ENCODE measurements at places on chromosomes 16 and 17.

DNA sequence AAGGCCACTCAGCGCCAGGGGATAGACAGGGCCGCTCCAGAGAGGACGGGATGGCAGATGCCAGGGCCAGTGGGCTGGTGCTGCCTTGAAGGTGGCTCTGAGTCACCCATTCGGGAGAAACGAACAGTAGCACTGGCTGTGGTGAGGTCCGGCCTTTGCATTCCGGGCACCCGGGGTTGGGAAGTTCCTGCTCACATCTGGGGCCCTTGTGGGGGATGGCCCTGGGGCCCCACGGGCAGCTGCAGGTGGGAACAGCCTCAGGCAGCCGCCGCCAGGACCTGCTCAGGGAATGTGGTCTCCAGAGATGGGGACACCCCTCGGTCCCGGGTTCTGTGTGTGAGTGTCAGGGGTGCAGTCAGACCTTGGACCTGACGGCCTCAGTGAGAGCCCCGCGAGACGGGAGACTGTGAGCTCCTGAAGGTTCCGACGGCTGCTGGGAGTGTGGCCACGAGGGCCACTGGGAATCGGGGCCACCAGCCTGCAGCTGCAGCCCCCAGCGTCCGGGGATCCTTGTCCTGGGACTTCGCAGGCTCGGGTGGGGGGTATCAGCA is 1.4 kb downstream of the CBFA2T3 start:
- no peak for DNase-seq

DNA sequence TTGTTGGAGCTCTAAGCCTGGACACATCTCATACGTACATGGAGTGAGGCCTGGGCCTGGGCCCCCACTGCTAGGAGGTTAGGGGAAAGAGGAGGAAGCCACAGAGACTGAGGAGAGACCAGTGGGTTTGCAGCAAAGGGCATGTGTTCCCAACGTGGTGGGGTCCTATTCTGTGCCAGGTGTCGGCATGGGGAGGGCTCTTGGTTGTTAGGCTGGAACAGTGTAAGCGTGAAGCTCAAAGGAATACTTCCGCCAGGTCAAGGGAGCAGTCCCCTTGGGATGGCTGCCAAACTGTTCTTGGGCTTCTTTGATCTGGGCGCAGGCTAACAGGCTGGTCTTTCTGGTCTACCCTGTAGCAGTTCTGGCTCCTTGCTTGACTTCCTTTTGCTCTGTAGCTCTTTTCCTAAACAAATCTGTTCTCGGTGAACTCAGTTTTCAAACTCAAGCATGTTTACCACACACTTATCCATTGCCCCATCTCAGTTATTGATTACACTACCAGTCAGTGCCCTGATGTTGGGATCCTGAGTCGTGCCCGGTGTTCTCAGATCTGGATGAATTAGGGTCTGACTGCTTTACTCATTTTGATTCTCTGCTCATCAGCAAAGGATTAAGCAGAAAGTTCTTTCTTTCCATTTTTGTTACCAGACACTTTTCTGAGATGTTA is 36.4 kb downstream of the GPT2 start:
- DNase-seq, result no peak

DNA sequence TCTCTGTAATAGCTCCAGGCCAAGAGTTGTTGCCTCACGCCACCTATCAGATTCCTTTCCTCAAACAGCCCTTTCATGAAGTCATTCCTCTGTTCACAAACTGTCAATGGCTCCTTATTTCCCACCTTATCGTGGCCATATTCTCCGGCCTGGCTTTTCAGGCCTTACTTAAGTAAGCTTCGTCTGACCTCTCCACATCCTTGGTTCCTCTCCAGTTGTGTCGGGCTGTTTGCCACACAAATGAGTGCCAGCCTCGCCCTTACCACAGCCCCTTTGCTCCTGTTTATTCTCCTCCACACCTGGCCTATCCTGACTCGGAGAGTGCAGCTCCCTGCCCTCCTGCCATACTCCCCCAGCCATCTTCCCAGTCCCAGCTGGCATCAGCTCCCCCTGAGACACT is 2.0 kb downstream of the TP53I13 start:
- DNase-seq, result no peak

- no peak for DNase-seq
Observed at GRCh38 chr17:75521951-75522727, 3.4 kb upstream of the LLGL2 start.

DNA sequence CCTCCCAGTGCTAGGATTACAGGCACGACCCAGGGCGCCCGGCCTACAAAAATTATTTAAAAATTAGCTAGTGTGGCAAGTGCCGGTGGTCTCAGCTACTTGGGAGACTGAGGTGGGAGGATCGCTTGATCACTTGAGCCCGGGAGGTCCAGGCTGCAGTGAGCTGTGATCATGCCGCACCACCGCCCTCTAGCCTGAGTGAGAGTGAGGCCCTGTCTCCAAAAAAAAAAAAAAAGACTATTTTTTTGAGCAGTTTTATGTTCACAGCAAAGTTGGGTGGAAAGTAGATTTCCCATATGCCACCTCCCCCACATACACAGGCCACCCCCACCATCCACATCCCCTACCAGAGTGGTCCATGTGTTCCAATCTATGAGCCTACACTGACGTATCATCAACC is 84.9 kb downstream of the MGAT5B start:
- DNase-seq, result no peak

- no peak for DNase-seq
Observed at GRCh38 chr16:79589601-79590102, 10.9 kb downstream of the MAF start.

DNA sequence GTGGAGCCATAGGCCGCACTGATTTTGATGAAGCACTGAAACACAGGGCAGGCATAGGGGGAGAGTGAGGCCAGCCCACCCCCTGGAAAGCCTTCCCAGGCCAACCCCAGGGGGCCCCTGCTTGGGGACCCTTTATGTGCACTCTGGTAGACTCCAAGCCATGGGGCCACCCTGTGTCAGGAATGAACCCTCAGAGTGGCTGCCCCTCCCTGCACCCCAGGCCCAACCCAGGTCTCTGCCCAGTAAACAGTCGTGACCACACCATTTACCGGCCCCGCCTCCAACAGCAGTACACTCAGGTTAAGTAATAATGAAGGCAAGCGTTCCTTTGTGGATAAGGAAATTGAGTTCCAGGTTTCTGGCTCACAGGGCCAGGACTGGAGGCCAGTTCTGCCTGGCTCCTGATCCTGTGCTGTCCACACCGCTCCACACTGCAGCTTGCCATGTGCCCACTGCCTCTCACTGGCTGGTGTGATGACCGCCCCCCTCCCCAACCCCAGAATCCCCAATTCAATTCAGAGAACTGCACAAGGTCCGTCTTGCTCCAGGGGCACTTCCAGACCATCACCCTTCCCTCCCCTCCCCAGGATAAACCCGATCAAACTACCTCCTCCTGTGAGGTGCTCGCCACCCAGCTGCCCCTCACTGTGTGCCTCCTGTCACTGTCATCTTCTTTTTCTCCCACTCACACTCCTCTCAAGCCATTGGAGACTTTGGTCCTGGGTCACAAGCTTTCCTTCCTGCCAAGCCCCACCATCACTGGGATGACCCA is 13.6 kb downstream of the PIMREG start:
- DNase-seq, result no peak

GRCh38 chr17:47982645-47983390 is 11.9 kb downstream of the CDK5RAP3 start:
- DNase-seq, result no peak

DNA sequence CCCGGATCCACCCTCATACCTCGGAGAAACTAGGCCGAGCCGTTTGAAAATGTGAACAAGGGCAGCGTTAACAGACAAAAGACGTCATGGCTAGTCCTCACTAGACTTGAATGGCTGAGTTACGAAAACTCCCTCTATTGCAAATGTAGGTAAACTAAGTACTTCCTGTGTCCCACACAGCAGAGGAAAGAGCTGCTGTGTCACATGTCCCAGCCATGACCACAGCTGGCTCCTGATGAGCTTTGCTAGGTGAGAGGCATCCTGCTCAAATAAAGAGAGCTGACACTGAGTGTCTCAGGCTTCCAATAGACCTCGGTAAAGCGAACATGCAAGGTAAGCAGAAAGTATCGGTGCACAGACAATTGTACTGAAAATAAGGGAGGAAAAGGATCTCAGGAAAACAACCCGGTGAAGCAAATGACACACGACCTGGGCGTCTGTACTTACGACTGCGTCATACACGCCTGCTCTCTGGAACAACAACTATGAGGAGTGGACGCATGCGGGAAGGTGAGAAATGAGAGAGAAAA is 26.0 kb downstream of the TMEM204 start:
- peak; percentile 22 for DNase-seq

DNA sequence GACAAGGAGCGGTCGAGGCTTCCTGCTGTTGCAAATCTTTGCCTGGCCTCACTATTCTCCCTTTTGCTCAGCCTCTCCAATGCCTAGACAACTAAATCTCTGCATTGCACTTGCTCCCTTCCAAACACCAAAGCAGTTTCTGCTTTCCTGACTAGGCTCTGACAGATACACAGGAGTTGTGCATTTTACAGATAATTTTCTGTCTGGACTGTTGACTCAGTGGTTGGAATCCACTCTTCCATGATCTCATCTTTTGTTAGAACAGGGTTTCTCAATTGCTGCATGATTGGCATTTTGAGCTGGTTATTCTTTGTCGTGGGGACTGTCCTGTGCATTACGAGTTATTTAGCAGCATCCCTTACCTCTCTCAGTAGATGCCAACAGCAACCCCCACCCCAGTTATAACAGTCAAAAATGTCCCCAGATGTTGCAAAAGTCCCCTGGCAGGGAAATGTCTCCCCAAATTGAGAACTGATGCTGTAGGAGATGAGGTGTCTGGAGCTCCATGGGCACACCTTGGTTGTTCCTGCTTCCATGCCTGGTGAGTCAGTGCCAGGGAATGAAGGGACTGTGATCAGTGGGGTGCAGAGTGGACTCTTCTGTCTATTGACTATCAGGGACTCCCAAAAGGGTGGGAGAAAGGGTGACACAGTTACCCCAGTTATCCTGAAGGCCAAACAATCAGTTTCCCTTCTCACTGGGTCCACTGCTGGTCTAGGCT is 557.4 kb upstream of the PSMD7 start:
- DNase-seq, result no peak

GRCh38 chr16:50229149-50229726 is 37.1 kb upstream of the ADCY7 start:
- no peak for DNase-seq

DNA sequence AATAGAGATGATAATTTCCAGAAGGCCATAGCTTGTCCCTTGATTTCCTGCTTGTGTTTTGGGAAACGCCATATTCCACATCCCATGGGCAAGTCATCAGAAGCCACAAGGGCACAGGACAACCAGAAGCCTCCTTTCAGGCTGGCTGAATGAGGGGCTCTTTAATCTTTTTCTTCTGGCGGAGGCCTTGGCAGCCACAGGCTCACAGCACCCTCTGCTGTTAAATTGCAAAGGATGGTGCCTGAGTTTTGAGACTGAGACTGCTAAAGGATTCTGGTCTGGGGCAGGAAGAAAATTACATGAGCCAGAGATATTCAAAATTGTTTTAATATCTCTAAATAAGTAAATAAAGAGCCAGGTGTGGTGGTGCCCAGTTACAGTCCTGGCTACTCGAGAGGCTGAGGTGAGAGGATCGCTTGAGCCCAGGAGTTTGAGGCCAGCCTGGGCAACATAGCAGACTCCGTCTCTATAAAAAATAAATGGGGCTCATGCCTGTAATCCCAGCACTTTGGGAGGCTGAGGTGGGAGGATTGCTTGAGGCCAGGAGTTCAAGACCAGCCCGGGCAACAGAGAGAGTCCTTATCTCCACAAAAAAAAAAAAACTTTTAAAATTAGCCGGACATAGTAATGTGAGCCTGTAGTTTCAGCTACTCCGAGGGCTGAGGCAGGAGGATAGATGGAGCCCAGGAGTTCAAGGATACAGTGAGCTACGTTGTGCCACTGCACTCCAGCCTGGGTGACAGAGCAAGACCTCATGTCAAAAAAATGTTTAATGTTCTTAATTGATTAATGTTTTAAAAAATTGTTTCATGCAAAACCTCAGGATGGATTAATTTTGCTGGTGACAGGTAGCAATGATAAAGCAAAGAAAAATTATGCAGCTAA is 26.3 kb downstream of the AARSD1 start:
- peak; percentile 18 for DNase-seq

DNA sequence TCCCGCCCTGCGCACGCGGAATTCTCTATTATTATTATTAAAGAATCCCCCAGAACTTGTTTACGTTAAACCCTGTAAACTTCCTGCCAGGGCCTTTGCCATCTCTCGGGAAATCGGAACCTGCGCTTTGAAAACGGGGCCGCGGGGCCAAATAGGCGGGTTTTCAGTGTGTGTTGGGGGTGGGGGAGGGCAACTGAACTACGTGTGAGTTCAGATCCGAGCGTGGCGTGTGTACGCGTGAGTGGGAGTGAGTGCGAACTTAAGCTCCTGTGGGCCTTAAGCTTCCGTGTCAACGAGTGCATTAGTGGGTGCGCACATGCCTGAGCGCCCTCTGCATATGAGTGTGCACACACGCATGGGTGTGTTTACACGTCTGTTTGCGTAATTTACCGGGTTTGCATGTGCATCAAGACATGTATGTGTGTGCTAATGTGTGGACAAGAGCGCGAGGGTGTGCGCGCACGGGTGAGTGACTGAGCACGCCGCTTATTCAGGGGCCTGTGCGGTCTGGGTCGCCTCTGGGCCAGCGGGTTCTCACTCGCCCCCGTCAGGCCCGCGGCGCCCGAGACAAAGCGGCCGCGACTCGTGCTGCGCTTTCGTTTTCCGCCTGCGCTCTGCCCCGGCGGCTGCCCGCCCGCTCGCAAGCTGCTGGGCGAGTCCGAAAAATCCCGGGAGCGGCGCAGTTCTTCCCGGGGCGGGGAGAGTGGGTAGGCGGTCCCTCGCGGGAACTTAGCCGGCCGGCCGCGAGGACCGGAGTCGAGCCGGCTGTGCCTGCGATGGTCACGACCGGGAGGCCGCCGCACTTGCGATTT is 1.2 kb upstream of the FOXF1 start:
- no peak for DNase-seq

DNA sequence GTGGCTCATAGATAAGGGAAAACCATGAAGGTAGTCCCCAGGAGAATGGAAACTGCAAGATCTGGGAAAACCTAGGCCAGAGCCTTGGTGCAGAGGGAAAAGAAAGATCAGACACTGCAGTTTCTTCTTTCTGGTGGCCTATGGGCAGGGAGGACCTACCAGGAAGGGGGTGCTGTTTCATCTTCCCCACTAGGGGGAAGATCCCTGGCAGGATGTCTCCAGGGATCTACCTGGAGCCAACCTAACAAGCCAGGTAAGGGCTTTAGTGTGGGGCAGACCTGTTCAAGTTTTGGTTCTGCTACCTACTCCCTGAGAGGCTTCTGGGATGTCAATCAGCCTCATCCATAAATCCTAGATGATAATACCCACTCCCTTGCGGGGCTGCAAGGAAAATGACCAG is 21.4 kb downstream of the TOM1L2 start:
- no peak for DNase-seq

DNA sequence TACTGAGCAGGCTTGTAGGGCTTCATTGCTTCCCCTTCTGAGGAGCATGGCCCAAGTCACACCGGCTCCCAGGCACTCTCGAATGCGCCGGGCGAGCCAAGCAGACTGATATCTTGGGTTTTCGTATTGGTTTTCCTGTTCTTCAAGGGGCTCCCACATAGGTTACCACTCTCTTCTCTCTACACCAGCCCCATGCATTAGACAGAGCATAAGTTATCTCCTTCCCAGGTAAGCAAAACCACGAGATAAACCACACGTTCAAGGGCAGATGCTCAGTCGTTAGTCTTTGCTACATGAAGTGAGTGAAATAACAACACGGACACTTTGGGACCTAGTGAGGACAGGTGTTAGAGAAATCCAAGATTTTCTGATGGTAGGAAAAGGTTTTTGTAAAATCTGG is 211.2 kb downstream of the ABCC12 start:
- no peak for DNase-seq

GRCh38 chr16:87653234-87653633 is 50.9 kb downstream of the JPH3 start:
- no peak for DNase-seq

GRCh38 chr17:79808763-79809529 is 12.1 kb upstream of the CBX8 start:
- DNase-seq, result no peak

- DNase-seq, result peak; percentile 61
Observed at GRCh38 chr16:74601126-74601871, 5.6 kb downstream of the GLG1 start.

Data from stimulated activated CD4-positive, alpha-beta T cell treated with anti-CD3 and anti-CD28 coated beads, Interleukin-1b, Interleukin-23, amount 100 ng/mL, for 48 hours (primary cell).